Adrenal gland (tissue), 19 donors: ENCODE measurements at places on chromosomes 2 and 18. TPM values are rescaled to one million over a fixed set of nuclear protein-coding genes. Genes with fewer than 3 reads are reported as not detected.
A peak's percentile ranks its signal among the peaks of the same experiment; 100 is the strongest.

GRCh38 chr2:239344857-239345216 is 56.0 kb downstream of the HDAC4 start:
- H3K27me3 ChIP-seq, result no peaks in the 10 kb centered on the region
- H3K36me3 ChIP-seq, result no peaks in the 10 kb centered on the region
- H3K4me3 ChIP-seq, result no peak overlapping the region
- DNase-seq, result no peak
- no peak overlapping the region for H3K27ac ChIP-seq
- no peaks in the 10 kb centered on the region for H3K4me1 ChIP-seq

DNMT3A gene
- 24.0 TPM for total RNA-seq

DNA sequence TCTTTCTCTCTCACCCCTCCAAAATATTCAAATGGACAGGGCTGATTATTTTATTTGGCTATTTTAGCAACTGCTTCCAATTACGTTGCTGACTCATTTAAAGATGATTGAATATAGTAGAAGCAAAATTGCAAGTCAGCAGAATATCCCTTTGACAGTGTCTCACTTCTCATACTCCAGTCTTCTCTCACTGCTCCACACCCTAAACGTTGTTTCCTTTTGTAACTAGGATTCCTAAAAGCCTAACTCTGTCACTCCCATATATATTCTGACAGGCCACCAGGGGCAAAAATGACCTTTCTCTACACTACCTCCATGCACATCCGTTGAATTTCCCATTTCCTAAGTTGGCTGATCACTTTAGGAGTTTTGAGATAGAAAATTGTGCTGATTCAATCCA is 351.1 kb downstream of the RND3 start:
- no peak for DNase-seq
- H3K4me1 ChIP-seq, result no peaks in the 10 kb centered on the region
- H3K36me3 ChIP-seq, result no peaks in the 10 kb centered on the region
- no peak overlapping the region for H3K4me3 ChIP-seq
- H3K27me3 ChIP-seq, result no peaks in the 10 kb centered on the region
- no peak overlapping the region for H3K27ac ChIP-seq

DNA sequence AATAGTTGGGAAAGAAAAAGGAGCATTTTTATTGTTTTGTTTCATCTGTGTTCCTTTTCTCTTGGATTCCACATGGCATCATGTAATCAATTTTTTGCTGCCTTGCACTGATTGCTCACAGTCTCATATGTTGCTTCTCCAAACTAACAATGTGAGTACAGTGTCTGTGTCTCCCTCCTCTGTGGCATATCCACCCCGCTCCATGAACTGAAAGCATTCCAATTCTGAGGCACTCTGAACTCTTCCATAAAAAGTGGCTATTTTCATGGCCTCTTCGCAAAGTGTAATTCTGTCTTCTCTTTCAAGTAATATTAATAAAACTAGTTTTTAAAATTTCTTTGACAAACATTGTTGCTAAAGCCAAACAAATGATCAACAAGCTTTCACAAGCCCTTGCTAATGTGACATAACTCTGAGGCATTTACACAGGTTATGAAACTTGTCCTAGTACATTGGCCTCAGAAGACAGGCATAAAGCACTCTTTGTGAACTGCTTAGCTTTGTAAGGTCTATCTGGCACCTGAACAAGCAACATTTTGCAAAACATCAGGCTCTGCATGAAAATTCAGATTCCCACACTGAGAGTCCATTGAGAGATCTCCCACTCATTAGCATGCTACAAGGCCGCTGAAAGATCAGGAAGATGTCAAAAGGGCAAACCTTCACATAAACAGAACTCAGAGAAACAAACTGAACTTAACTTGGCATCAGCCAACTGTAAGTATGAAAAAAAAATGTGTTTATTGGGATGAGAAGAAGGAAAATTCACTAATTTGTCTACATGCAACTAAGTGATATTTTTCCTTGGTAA is 33.0 kb downstream of the GPR75 start:
- no peak overlapping the region for H3K27ac ChIP-seq
- no peak for DNase-seq
- no peaks in the 10 kb centered on the region for H3K27me3 ChIP-seq
- H3K4me3 ChIP-seq, result no peak overlapping the region

GRCh38 chr18:78303519-78304191 is 676.0 kb upstream of the SALL3 start:
- H3K4me3 ChIP-seq, result no peak overlapping the region
- DNase-seq, result no peak
- no peaks in the 10 kb centered on the region for H3K27me3 ChIP-seq
- H3K27ac ChIP-seq, result no peak overlapping the region
- H3K4me1 ChIP-seq, result no peaks in the 10 kb centered on the region

- no peaks in the 10 kb centered on the region for H3K36me3 ChIP-seq
- H3K27me3 ChIP-seq, result no peaks in the 10 kb centered on the region
- no peak overlapping the region for H3K4me3 ChIP-seq
- H3K4me1 ChIP-seq, result peaks cover 20% of the 10 kb centered on the region
- DNase-seq, result no peak
Observed at GRCh38 chr2:109189751-109190150, 60.7 kb downstream of the SH3RF3 start.

PRLH gene
- not detected for total RNA-seq

DNA sequence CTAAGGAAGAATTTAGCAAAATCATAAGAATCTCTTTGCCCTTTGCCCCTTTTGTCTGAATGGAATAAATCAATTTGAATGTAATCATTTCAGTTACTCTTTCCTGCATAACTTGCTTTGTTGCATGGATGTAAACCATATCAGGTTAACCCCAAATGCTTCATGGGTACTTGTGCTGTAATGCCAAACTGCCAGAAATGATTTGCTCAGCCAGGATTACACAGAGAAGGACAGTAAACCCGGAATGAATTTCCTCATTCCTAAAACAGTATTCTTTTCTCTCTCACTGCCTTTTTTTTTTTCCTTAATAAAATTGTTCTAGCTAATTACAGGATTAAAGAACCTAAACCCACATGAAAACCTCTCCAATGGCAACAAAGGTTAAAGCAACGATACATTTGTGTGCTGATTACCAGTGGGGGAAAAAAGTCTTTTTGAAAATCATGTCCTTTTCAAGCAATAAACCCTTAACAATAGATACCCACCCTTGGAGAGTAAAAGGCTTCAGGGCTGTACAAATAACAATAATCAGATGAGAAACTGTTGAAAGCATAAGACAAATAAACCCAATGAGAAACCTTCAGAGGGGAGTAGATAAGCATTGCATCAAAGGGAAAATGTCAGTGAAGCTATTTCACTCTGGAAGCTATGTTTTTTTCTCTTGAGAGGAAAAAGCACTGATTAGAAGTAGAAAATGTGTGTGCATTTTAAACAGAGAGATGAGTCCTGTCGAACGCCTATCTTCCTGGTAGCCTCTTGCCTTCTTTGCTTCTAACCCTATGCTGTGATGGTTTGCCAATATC is 275.3 kb downstream of the CDH2 start:
- H3K27ac ChIP-seq, result no peak overlapping the region
- no peaks in the 10 kb centered on the region for H3K4me1 ChIP-seq
- no peaks in the 10 kb centered on the region for H3K36me3 ChIP-seq

- no peak overlapping the region for H3K4me3 ChIP-seq
- peaks cover 5% of the 10 kb centered on the region for H3K4me1 ChIP-seq
- DNase-seq, result peak; percentile 59
- no peak overlapping the region for H3K27ac ChIP-seq
- H3K36me3 ChIP-seq, result no peaks in the 10 kb centered on the region
- no peaks in the 10 kb centered on the region for H3K27me3 ChIP-seq
Observed at GRCh38 chr2:120174963-120175581, 48.1 kb downstream of the TMEM185B start.

CFAP221 gene
- total RNA-seq, result 4.5 TPM

TBR1 gene
- not detected for total RNA-seq

GRCh38 chr2:10575609-10576280 is 114.0 kb downstream of the NOL10 start:
- no peak overlapping the region for H3K27ac ChIP-seq
- DNase-seq, result no peak
- no peaks in the 10 kb centered on the region for H3K27me3 ChIP-seq
- no peaks in the 10 kb centered on the region for H3K4me1 ChIP-seq
- H3K4me3 ChIP-seq, result no peak overlapping the region
- H3K36me3 ChIP-seq, result no peaks in the 10 kb centered on the region

DNA sequence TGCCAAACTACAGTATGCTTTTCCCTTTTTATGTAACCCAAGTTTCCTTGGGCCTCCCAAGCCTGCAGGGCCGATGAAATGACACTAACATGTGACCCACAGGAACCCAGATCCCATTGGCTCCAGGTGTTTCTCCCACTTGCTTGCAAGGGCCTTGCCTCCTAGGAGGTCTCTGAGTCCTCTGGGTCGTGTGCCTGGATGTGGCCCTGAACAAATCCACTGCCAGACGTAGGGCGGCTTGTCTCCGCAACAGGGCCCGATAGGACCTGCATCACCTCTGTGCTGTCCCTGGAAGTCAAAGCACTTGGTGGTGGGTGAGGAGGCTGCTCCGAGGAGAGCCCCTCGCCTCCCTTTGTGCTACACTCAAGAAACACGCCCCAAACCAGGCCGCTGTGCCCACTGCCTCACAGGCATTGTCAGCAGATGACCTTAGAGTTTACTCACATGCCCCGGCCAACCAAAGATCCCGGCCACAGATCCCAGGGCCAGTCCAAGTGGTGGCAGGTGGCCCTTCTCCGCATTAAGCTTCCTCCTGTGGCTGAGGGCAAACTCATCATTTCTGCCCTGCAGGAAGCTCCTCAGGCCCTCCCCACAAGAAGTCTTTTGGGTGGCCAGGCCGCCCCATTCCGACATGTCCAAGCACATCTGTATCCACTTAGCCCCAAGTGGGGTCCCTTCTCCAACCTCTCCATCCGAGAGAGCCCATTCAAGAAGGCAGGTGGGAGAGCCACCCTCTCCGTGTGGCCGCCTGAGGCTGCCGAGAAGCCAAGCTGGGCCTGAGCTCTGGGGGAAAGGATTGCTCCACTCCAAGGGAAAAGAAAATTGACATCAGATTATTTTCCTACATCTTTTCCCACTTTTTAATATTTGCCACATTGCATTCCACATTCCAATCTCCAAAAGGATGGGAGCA is 76.7 kb downstream of the GFPT1 start:
- H3K36me3 ChIP-seq, result no peaks in the 10 kb centered on the region
- peaks cover 8% of the 10 kb centered on the region for H3K4me1 ChIP-seq
- peak overlapping the region; percentile 73 for H3K27ac ChIP-seq

C2orf78 gene
- total RNA-seq, result not detected

DNA sequence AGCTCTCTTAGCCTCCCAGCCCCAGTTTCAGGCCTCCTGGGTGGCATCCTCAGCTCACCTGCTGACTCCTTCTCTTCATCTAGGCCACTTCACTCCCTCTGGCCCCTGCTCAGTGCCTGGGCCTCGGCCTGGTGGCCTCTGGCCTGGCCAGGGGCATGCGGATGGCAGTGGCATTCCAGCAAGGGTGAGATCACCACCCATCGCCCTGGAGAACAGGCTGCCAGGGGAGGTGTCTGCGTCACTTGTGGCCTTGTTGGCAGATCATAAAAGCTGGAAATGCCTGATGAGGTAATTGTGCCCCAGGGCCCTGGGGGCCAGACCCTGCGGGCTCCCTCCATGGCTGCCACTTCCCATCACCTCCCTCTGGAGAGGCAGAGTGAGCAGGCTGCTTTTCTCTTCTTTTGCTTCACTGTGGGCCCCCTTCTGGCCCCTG is 72.5 kb upstream of the SMAD2 start:
- peak; percentile 98 for DNase-seq
- peaks cover 16% of the 10 kb centered on the region for H3K4me1 ChIP-seq
- H3K4me3 ChIP-seq, result no peak overlapping the region
- H3K27me3 ChIP-seq, result no peaks in the 10 kb centered on the region

- no peak overlapping the region for H3K4me3 ChIP-seq
- DNase-seq, result no peak
- H3K27ac ChIP-seq, result no peak overlapping the region
- H3K4me1 ChIP-seq, result no peaks in the 10 kb centered on the region
Observed at GRCh38 chr2:172109988-172110811, 7.5 kb upstream of the DLX2 start.

DNA sequence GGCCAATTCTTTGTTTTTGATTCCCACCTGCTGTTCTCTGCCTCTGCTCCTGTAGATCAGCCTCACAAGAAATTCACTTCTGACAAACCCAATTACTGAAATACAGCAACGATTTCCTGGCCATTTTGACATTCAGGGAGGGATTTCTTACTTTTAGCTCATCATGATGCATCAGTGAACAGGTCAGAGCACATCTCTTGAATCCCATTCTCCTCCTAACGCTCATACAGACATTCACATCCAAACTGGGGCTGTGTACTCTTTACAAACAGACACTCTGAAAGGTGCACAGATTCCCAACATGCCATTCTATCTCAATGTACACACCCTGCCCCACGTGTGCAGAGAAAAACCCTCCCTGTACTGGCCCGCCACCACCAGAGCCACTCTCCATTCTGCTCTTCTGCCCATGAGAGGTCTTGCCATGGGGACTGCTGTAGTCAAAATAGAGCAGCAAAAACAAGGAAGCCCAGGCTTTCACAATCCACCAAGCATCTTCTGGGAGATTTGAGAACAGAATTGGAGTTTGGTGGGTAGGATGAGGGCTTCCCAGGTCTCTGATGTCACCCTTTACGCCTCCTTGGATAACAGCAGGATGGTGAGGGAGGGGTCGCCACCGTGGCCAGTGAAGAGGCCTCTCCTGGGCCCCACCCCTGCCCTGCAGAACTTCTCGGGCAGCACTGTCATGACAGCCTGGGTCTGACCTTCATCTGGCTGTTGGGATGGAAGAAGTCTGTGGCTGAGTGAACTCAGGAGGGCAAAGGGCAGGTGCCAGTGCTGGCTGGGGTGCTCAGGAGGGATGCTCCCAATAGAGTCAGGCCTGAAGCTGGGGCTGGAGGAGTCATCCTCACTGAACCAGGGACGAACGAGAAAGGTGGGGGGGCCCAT is 41.9 kb upstream of the ZFP36L2 start:
- H3K4me3 ChIP-seq, result no peak overlapping the region
- H3K27me3 ChIP-seq, result no peaks in the 10 kb centered on the region
- no peaks in the 10 kb centered on the region for H3K36me3 ChIP-seq
- DNase-seq, result peak; percentile 61
- peak overlapping the region; percentile 56 for H3K27ac ChIP-seq
- peaks cover 46% of the 10 kb centered on the region for H3K4me1 ChIP-seq

DNA sequence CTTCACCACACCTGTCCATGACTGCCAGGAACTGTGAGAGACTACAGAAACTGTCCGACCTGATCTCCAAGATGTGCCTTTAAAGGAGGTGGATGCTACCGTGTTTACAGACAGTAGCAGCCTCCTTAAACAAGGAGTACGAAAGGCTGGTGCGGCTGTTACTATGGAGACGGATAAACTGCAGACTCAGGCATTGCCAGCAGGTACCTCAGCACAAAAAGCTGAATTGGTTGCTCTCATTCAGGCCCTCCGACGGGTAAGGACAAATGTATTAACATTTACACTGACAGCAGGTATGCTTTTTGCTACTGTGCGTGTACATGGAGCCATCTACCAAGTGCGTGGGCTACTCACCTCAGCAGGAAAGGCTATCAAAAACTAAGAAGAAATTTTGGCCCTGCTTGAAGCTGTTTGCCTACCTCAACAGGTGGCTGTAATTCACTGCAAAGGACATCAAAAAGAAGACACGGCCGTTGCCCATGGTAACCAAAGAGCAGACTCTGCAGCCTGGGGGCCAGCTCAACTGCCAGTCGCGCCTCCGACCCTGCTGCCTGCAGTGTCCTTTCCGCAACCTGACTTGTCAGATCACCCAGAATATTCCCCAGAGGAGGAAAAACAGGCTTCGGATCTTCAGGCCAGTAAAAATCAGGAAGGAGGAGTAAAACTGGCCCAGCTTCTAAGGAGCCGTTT is 30.9 kb downstream of the SKA1 start:
- no peak overlapping the region for H3K4me3 ChIP-seq
- no peaks in the 10 kb centered on the region for H3K36me3 ChIP-seq
- no peaks in the 10 kb centered on the region for H3K27me3 ChIP-seq
- H3K4me1 ChIP-seq, result peaks cover 20% of the 10 kb centered on the region

GRCh38 chr2:172817411-172817810 is 81.8 kb downstream of the RAPGEF4 start:
- H3K36me3 ChIP-seq, result no peaks in the 10 kb centered on the region
- no peak overlapping the region for H3K27ac ChIP-seq
- no peak overlapping the region for H3K4me3 ChIP-seq
- no peaks in the 10 kb centered on the region for H3K27me3 ChIP-seq
- no peak for DNase-seq
